Iris pigment epithelial cell (primary cell): ENCODE measurements at places on chromosomes 3 and 15.
A peak's percentile ranks its signal among the peaks of the same experiment; 100 is the strongest.

DNA sequence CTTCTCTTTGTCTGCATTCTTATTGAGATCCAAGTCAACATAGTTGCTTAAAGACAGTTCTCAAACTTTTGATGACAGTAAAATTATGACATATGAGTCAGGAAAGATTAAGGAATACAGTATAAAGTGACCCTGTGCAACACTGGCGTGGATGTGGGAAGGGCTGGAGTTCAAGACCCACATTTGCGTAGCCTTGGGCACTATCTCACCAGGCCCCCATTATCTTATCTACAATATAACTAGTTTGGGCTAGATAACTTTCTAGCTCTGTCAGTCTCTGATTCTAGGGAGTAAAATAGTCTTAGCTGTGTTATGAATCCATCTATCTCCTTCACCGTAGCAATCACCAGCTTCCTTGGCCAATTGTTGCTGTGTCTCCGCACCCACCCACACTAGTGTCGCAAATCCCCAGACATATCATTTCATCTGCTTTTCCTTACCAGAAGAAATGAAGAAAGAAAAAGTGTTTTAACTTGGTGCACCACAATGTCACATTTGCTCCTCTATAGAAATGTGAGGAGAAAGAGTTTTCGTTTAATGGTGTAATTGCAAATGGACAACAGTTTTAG lies 14.9 kb upstream of the TM4SF4 start:
- DNase-seq: no peak

GRCh38 chr3:59919586-59919985 lies 869.8 kb upstream of the CFAP20DC start:
- no peak for DNase-seq

DNA sequence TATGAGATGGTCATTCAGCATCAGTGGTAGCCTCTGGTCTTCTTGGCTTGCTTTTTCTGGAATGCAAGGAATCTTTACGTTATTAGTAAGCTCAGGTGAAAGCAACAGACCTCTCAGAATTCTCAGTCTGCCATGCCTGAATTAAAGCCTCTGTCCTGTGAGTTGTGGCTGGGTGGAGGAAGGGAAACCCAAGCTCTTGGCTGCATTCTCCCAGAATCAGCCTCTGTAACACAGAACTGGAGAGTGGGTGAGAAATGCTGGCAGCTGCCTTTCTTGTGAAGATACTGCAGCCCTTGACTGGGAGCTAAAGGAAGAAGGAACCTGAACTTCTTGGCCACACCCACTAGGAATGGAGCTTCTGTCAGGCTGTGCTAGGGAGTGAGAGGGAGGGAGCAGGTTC lies 505.8 kb downstream of the EPHA3 start:
- DNase-seq: no peak

DNA sequence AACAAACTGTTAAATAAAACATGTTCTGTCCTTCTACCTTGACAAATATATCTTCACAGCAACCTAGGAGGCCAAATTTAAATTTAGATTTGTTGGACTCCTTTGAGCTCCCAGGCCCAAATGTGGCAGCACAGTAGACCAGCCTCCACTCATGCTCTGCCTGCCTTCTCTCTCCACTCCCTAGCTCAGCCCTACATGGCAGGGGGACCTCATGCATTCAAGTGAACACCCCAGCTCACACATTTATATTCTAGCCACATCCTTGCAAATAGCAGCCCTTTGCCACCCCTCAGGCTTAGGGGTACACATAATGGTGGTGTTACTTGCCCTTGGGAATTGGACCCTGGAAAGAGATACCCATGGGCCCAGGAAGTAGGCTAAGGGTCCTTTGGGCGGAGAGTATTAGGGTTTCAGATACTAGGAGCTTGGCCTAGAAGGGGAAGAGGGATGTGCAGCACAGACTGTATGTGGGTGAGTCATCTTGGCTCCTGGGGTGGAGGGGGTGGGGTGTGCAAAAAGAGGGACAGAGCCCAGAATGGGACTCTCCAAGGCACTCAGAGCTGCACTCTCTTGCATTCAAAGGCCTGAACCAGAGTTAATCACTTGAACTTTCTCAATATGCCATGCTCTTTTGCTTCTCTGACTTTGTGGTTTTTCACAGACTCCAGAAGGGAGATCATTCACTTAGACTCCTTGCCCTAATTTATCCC lies 268.4 kb upstream of the ROPN1 start:
- peak; percentile 82 for DNase-seq

DNA sequence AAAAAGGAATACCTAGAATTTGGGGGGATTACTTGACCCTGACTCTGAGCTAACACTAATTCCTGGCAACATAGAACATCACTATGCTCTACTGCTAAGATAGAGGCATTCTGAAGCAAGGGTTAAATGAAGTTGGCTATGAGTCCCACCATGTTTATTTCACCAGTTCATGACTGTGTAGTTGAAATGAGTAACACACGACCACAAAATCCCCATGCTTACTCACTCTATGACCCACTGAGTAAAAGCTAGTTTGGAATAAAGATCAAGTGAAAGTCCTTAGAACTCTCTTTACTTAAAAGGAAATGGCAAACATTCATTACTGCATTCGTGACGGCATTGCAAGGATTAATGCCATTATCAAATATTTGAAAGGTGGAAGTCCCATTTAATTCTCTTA lies 47.4 kb downstream of the MRPL46 start:
- peak; percentile 19 for DNase-seq
